ENCODE measurements at places on chromosomes 16 and 17.
A peak's percentile ranks its signal among the peaks of the same experiment; 100 is the strongest.

DNA sequence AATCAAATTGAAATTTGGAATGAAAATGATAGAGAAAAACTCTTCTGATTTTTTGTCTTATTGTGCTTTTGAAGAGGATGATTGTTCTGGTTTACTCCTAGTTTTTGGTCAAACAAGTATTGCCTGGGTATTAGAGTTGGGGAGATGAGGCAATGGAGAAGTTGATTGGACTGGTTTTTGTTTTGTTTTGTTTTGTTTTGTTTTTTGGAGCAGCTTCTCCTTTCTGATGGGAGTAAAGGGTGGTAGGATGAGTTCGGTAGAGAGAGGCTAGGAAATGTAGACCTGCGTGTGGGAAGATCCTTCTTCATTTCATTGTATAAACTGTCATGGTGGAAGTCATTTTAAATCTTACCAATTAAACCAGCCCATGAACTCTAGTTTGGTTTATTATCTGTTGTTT, 17.7 kb downstream of the ATP6V0A1 start:
- DNase-seq = no peak

DNA sequence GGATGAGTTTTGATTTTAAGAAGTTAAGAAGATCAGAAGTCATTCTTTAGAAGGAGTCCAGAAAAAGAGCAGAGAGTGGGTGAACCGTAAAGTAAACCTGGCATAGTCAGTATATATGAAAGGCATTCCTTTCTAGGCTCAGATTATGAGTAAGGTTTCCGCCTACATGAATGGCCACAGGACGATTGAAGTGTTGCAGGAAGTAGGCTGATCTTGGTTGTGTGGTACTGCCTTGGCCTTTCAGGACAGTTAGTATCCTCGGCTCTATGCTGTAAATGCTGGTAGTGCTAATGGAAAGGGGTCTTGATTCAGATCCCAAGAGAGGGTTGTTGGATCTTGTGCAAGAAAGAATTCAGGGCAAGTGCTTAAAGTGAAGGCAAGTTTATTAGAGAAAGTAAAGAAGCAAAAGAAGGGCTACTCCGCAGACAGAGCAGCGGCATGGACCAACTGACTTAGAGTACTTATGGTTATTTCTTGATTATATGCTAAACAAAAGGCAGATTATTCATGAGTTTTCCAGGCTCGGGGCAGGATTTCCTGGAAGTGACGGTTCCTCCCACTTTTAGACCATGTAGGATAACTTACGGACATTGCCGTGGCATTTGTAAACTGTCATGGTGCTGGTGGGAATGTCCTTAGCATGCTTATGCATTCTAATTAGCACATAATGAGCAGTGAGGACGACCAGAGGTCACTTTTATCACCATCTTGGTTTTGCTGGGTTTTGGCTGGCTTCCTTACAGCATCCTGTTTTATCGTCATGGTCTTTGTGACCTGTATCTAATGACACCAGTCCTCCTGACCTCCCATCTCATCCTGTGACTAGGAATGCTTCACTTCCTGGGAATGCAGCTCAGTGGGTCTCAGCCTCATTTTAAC, 164.8 kb downstream of the SNX29 start:
- no peak for DNase-seq

DNA sequence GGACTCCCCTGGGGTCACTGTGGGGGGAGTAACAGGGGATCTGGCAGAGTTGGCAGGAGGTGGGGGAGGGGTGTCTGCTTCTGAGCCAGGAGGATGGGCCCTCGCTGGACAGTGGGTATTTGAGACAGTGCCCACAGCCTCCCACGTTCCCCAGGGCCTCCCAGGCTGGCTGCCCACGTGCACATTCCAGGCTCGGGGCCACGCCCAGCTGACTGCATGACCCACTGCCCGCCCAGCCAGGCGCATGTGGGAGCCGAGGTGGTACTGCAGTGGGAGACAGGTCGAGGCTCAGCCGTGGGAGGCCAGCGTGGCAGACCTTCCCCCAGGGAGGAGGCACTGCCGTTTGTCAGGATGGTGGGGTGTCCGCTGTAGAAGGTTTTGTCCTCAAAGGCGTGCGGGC, 38.8 kb downstream of the BAHCC1 start:
- DNase-seq = no peak

DNA sequence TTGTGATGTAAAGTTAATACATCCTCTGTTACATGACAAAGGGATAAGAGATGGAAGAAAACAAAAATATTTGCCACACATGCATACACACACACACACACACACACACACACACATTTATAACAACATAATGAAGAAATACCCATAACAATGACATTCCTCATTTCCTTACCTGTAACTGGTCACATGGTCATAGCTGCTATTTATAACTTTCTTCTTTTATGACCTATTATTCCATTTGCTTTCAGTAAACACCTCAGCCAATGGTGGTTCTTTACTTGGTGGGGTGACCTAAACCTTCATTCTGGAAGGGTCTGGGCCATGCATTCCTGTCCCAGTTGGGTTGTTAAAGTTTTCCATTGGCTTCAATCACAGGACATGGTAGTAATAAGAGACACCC, 5.3 kb downstream of the MT2A start:
- DNase-seq = no peak

DNA sequence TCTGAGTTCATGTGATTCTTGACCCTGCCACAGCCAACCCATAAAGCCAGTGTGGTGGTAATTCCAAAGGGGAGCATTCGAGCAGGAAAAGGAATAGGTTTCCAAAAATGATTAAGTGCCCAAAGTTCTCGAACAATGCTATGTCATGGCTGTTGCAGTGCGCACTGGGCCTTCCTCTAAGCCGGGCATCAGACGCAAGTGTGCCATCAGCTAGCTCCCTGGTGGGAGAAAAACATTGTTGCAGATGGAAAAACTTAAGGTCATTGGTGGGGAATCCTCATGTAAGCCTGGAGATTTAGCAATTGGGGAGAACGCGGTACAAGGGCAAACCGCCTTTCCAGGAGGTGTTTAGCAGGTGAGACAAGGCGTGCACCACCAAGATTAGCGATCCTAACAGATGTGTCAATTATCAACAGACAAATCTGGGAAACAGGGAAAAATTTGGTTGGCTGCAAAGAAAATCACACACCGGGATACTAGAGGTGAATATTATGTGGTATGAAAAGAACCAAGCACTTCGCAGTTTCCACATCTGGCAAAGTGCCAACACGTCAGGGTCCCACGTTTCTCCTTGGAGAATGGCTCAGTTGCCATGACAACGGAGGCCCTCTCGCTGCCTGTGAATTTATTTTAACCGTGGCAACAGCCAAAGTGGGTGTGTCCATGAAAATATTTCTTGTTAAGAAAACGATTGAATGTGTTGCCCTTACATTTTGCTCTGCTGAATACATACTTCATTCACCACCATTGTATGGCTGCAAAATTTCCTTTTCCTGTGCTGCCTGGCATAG, 118.5 kb upstream of the CACNG5 start:
- peak; percentile 67 for DNase-seq

DNA sequence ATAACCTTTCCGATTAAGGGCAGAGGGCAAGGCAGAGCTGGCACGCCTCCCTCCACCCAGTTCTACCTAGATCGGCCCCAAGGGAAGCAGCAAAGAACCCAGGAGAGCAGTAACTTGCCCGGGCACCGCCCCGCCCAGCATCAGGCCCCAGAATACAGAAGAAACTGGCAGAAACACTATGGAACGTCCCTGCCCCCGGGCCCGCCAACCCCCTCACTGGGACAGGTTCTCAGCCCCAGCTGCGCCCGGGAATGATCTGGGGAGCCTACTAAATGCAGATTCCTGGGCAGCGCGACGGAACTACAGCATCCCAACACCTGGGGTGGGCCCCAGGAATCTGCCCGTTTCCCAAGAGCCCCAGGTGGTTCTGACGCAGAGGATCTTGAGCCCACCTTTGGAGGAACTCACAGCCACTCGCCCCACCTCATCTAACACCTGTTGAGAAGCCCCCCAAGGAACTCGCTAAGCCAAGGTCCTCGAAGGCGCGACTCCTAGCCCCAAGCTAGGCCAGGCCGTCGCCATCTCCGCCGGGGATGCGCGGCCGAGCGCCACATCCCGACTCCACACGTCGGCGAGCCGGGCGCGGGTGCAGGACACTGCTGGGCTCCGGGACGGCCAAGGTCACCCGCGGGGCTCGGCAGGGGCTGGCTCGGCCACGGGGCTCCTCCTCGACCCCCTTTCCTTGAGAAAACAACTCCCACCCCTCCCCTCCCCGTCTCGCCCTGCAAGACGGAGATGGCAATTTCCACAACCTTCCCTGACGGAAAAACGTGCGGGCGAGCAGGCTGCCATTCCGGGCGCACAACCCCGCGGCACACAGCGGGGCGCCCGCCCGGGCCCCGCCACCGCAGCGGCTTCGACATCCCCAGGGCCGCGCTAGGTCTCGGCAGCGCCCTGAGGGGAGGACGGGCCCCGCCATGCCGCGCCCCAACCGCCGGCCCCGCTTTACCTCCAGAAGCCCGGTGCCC, 913 bp downstream of the CDIP1 start:
- no peak for DNase-seq

GRCh38 chr17:47368262-47368661, 44.5 kb downstream of the EFCAB13 start:
- no peak for DNase-seq

Data from hindlimb muscle (tissue), 1 donor.